Neural progenitor cell (in vitro differentiated cells): ENCODE measurements at places on chromosomes 13 and 19. TPM values are rescaled to one million over a fixed set of nuclear protein-coding genes. Genes with fewer than 3 reads are reported as not detected.

DNA sequence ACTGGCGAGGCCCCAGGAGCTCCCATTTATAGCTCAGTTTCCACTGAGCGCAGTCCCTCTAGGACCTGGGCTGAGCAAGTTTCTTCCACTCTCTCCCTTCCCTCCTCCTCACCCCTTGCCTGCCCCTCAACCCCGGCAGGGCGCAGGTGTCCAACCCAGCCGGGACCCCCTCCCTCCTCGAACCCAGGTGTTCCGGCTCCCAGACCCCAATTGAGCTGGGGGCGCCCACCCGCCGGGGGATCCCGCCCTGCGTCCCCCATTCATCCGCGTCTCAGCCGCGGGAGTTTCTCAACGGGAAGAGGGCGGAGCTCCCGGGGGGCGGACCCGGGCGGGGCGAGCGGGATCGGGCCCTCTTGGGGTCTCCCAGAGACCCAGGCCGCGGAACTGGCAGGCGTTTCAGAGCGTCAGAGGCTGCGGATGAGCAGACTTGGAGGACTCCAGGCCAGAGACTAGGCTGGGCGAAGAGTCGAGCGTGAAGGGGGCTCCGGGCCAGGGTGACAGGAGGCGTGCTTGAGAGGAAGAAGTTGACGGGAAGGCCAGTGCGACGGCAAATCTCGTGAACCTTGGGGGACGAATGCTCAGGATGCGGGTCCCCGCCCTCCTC lies at the start of gene KIRREL2:
Gene KIRREL2 (plus strand): TSS at position 366 of the 604 bp plus-strand sequence. CDS start 209 bp downstream, at position 575.
- peak; percentile 82 for DNase-seq

DNA sequence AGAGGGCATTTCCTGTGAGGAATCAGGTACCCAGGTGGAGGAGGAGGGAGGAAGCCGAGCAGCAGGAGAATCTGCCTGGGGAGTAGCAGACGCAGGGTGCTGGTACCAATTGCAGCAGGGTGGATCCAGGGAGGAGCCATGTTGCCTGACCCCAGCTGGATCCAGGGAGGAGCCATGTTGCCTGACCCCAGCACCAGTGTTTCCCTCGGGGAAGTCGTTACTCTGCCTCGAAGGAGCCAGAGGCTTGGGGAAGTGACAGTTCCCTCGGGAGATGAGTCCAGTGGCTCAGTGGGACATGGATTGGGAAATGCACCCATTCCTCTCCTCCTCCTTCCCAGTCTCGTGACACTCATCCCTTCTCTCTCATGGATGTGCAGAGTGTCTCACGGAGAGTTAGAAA lies 31.5 kb downstream of the LAIR2 start:
- DNase-seq, result no peak

DNA sequence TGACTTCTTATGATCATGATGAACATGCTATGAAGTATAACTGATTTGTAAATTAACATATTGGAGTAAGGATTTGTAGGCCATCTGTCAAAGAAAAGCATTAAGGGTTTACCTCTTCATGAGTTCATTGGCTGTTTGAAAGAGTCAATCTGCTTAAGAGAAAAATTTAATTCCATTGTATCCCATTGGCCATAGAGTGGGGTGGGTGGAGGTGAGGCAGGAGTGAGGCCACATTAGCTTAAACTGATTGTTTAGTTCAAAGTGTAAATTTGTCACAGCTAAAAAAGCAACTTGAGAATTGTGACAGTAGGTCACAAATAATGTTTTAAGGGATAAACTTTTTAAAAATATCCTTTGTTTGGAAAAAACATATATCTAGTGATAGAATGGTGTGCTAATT lies 11.4 kb downstream of the GPR180 start:
- DNase-seq, result no peak

GRCh38 chr19:35714601-35715354 lies 3.0 kb upstream of the KMT2B start:
- peak; percentile 42 for DNase-seq

- peak; percentile 87 for DNase-seq
Observed at GRCh38 chr19:41872775-41873647, 4.1 kb upstream of the CD79A start.

GRCh38 chr13:111597191-111597611 lies 276.8 kb downstream of the TEX29 start:
- peak; percentile 7 for DNase-seq

GRCh38 chr19:16118489-16119033 lies 6.9 kb downstream of the RAB8A start:
- no peak for DNase-seq

GRCh38 chr19:39203372-39204341 lies at the start of gene SYCN:
Gene SYCN (minus strand): TSS chr19:39204263. CDS start chr19:39204254, 9 bp downstream.
- DNase-seq, result no peak

DNA sequence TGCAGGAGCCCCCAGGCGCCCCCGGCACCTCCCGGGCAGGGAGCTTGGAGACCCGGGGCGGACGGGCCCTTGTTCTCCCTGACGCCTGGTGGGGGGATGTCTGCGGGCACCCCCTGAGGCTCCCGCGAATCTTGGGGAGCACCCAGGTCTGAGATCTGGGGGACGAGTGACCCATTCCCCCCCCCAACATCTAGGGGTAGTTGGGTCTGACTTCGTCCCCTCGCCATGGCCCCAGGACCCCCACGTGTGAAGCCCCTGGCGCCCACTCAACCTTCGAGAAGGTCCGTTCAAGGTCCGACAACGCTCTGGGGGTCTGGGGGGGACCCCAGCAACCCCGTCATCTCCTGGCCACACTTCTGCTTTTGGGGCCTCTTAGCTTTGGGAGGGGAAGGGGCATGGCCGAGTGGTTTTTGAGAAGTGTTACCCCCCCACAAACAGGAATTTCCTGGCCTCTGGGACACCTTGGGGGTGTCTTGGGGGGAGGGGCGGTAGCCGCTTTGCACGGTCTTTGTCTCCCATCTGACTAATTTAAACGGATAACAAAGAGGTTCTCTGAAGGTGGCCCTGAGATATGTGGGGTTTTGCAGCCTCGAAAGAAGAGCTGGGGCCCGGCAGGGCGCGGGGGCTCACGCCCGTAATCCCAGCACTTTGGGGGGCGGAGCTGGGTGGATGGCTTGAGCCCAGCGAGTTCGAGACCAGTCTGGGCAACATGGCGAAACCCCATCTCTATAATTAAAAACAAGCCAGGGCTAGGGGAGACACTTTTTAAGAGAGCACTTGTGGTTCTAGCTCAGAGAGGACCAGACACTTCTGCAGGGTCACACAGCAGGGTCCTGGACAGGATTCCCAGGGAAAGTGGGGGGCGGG lies 608 bp downstream of the CNN2 start:
- DNase-seq, result peak; percentile 81

GRCh38 chr13:32278426-32278825 lies 36.7 kb downstream of the ZAR1L start:
- DNase-seq, result no peak

- no peak for DNase-seq
Observed at GRCh38 chr19:18435178-18435841, 2.6 kb downstream of the ISYNA1 start.

GRCh38 chr13:94296471-94296870 lies 183.0 kb downstream of the DCT start:
- DNase-seq, result no peak

- DNase-seq, result no peak
Observed at GRCh38 chr19:31421082-31421481, 71.8 kb upstream of the TSHZ3 start.

DNA sequence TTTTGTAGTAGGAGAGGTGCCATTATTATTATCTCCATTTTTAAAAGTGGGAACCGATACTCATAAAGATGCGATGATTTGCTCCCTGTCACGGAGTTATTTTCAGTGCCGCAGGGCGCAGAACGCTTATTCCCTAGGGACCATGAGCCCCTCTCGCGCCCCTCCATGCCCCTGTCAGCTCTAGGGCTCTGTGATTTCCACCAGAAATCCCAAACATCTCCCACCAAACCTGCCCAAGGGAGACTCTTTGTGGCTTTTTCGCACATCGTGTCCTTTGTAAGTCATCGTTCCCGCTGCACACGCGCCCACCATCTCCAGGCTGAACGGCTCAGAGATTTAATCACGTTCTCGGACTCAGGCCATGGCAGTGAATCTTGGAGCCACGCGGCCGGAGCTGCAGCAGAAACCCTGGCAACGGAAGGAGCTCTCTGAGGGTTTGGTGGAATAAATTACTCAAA lies 105.1 kb downstream of the DNAJC15 start:
- no peak for DNase-seq

DNA sequence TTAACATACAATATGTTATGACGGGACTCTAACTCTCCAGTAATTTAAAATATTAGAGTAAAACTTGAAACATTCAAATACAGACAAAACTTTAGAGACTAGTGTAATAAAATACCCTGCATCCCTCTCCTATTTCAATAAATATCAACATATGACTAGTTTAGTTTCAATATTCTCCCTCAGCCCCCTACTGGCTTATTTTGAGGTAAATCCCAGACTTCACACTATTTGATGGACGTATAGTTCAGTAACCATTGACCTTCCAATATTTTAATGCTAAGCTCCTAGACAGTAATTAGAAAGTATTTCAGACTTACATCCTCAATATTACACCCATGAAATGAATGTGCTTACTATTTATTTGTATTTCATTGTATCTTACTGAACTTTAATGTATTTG lies 180.7 kb upstream of the STARD13 start:
- no peak for DNase-seq

DNA sequence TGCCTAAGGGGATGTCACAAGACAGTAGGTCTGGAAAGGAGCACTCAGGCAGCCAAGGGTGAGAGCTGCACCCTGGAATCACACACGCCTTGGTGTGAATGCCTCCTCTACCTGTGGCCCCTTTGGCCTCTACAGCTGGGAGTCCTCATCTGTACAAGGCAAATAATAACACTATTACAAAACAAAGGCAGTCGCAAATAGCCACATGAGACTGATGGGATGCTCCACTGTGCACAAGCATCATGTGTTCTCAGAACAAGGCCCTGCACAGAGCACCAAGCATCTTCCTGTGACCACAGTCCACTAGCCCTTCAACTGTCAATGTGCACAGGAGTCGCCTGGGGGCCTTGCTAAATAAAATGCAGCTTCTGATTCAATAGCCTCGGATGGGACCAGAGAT lies 44.6 kb upstream of the HNRNPA1L2 start:
- no peak for DNase-seq

DNA sequence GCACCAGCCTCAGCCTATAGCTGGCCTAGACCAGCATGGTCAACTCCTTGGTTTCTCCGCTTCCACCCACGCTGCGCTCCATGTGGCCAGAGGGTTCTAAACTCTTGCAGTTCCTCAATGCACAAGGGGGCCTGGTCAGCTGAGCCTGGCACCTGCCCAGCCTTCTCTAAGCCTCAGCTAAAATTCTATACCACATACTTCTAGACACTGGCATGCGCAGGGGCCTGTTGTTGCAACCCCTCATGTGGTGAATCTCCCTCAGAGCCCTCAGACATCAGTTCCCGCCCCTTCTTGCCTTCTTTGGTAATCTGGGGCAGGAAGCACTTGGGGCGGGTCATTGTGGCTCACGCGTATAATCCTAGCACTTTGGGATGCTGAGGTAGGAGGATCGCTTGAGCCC lies 19.7 kb upstream of the LDLR start:
- DNase-seq, result no peak

DNA sequence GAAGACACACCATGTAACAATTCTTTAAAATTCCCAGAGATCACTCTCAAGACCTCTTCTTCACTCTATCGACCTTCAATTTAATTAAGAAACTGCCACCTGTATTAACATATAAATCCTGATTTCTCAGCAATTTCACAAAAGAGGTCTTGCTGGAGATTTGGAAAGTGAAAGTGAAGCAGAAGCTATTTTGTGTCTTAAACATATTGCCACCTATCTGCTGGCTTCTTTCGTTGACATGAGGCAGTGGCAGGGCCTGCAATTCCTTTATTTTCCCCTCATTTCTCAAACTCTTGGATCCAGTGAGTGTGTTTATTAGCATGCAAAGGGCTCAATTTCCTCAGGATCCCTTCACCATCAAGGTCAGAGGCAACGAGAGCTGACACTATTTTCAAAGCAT lies 780.2 kb upstream of the SLITRK1 start:
- DNase-seq, result no peak

DNA sequence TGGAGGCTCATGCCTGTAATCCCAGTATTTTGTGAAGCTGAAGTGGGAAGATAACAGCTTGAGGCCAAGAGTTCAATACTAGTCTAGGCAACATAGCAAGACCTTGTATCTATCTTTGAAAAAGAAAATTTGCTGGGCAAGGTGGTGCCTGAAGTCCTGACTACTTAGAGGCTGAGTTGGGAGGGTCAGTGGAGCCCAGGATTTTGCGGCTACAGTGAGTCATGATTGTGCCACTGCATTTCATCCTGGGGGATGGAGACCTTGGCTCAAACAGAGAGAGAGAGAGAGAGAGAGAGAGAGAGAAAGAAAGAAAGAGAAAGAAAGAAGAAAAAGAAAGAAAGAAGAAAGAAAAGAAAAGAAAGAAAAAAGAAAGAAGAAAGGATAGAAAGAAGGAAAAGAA lies 1872.3 kb upstream of the PCDH20 start:
- no peak for DNase-seq

- no peak for DNase-seq
Observed at GRCh38 chr13:30816736-30817135, 81.4 kb downstream of the ALOX5AP start.

DNA sequence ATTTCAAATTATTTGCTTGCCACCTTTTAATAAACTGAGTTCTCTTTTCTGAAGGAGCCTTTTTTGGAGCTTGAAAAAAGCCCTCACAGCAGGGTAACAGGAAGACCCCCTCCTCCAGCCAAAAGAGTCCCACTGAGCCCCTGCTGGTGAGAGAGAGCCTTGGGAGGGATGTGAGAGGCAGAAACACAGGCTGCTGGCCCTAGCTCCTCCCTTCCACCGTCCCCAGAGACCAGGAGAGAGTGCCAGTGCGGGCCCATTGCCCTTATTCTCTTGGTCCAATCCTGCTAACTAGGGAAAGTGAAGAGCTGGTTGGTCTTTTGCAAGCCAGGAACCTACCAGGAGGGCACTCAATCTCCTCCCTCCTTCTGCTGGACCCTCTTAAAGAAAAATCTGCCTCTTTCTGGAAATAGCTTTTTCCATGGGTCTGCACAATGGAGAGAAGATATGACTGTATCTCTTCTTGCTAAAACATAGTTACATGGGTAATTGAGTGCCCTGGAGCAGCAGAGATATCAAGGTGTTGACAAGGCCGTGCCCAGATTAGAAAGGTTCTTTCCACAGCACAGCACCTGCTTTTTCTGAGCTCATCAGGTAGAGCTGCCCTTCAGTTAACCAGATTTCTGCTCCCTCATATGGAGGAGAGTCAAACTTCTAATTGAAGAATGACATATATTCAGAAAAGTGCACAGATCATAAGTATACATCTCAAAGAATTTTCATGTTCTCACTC lies 113.9 kb downstream of the LRCH1 start:
- DNase-seq, result peak; percentile 63

The SELENOV gene
- 0.73 and 6.2 TPM in 2 replicates for total RNA-seq

The LIN7B gene
- total RNA-seq, result 9.2 and 9.7 TPM in 2 replicates

The ZNF571 gene
- 7.9 and 8.0 TPM in 2 replicates for total RNA-seq

The ZNF345 gene
- 11.7 and 18.1 TPM in 2 replicates for total RNA-seq

The PSG2 gene
- not detected in 2 replicates for total RNA-seq

The TLE2 gene
- 1.1 TPM in 1 of 2 replicates, not detected in the other for total RNA-seq

The OR7D2 gene
- total RNA-seq, result 1.4 and 1.5 TPM in 2 replicates

The ZNF568 gene
- 6.3 and 8.9 TPM in 2 replicates for total RNA-seq

The KLF1 gene
- total RNA-seq, result 0.43 and 0.64 TPM in 2 replicates

The MAST1 gene
- 8.3 and 13.3 TPM in 2 replicates for total RNA-seq

The ZNF85 gene
- 29.3 and 48.3 TPM in 2 replicates for total RNA-seq

The PRTN3 gene
- total RNA-seq, result 0.28 TPM in 1 of 2 replicates, not detected in the other

The PALM gene
- total RNA-seq, result 13.9 and 40.7 TPM in 2 replicates

The LILRB1 gene
- total RNA-seq, result not detected in 2 replicates
